ENCODE measurements at places on chromosomes 13 and 19.

- no peak for DNase-seq
Observed at GRCh38 chr13:77047649-77048343, 20.8 kb upstream of the FBXL3 start.

- DNase-seq: no peak
Observed at GRCh38 chr13:26914148-26914547, 153.6 kb upstream of the GPR12 start.

GRCh38 chr13:112651750-112652511, 37.9 kb upstream of the ATP11A start:
- DNase-seq: no peak

DNA sequence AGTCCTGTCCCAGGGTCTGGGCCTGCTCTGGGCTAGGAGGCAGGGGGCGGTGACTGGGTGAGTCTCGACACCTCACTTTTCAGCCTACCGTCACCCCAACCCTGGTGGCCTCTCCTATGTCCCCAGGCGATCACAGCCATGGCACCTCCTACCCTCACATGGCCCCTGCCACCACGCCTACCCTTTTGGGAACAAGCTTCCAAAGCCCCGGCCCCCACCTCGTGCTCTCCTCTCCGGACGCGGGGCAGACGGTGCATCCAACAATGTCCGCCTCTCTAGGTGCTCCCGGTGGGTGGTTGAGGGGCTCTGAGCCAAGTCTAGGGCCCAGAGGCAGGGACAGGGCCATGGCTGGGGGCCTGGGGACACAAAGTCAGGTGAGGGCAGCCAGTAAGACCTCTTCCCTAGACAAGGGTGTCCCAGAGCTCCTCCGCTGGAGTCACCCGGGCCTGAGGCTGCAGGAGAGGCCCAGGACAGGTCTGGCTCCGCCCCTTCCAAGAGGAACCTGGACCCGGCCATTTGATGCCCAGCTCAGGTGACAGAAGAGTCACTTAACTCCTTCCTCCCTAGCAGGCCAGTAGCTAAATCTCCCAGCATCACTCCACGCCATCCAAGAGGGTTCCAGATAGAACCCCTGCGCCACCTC, at the start of gene SYNE4:
Gene SYNE4 (minus strand): TSS at position 478 of the 643 bp plus-strand sequence. CDS start 132 bp downstream, at position 346.
- DNase-seq: no peak

DNA sequence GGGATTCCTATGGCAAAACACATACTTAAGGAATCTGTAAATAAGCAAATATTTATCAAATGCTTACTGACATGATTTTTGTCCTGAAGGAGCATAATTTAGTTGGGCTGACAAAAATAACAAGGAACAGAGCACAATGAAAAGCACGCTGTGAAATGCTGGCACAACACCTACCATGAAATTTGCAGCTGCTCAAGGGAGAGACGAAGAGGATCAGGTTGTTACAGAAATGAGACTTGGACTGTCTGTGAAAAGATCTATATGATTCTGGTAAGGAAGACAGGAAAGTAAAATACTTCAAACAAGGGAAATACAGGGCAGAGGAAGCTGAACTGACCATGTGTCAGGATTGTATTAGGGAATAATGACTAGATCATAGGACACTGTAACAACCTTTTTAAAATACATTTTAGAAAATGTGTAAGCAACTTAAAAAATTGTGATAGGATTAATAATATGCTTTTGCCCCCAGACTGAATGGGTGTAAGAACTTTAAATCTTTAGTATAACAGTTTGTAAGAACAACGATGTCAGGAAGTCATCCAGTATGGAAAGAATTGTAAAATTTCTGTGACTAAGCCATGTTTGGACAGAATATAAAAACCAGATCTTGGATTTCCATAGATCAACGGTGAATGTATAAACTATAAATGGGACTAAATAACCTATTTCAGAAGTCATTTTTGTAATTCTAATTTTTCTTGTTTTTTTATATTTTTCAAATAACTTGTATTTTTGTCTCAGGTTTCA, 1556.0 kb downstream of the EFNB2 start:
- no peak for DNase-seq

GRCh38 chr19:28985201-28985600, 227.8 kb downstream of the UQCRFS1 start:
- no peak for DNase-seq
